DMS53 (cell line): ENCODE measurements at places on chromosomes 5 and 9.

DNA sequence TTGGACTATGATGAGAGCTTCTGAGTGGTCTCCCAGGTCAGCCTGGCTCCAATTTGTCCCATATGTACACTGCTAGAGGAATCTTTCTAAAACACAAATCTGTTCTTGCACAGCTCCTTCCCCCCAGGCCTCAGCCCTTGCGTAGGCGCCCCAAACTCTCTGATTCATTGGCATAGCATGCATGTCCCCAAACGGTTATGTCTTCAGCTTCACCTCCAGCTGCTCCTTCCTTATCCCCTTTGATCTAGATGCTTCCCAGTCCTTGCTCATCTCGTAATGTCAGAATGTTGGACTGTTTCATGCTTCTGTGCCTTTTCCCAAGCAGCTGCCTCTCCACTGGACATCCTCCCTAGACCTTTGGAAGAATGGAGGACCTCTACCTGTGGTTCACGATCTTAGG is 60.1 kb upstream of the BASP1 start:
- DNase-seq, result no peak

DNA sequence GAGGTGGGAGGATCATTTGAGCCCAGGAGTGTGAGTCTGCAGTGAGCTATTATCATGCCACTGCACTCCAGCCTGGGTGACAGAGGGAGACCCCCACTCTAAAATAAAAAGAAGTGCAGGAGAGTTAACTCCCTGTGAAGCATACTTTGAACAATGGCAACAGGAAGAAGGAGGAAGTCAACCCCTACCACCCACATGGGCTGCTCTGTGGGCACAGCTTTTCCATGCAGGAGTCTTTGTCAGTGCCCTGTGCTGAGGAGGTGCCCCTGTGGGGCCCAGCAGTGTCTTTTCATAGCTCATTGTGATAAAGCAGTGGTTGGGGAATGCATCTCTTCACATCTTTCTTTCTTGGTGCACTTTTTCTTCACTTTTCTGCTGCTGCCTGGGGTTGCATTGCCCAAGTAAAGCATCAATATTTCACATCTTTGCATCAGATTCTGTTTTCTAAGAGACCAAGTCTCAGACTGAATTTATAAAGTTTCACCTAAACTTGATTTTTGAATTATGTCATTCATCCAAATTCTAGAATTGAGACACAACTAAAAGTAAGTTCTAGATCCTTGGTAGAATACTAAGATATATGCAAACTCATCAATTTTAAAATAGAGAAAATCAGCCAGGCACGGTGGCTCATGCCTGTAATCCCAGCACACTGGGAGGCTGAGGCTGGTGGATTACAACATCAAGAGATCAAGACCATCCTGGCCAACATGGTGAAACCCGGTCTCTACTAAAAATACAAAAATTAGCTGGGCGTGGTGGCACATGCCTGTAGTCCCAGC is 316.6 kb downstream of the DNAH5 start:
- DNase-seq, result no peak

GRCh38 chr5:132813599-132814502 is 749 bp downstream of the SOWAHA start:
- peak; percentile 74 for DNase-seq

GRCh38 chr5:102700120-102700831 is 54.8 kb upstream of the PAM start:
- DNase-seq, result no peak

GRCh38 chr9:116100711-116101121 is 52.9 kb upstream of the PAPPA start:
- DNase-seq, result no peak

DNA sequence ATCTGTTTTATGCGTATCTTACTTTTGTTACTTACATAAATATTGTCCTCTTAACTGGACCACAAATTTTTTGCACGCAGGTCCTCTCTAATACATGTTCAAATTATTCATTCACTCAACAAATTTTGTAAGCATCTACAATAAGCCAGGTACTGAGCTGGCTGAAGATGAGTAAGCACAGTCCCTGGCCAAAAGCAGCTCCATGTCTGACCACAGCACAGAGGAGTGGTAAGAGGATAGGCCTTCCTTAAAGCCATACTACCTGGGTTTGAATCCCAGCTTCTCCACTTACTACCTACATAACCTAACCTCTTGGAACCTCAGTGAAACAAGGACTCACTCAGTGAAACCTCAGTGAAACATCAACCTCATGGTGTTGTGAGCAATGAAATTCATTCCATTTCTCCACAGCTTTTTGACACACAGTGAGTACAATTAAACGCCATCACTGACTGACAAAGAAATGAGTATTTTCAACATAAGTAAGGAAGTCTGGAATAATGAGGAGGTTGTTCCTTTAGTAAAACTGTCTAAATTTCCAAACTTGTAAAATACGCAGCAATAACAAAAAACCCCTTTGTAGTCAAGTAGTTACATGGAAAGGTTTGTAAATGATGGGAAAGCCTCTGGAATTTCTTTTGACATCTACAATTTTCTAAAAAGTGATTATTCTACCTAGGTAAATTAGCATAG is 15.0 kb downstream of the PTAR1 start:
- no peak for DNase-seq

DNA sequence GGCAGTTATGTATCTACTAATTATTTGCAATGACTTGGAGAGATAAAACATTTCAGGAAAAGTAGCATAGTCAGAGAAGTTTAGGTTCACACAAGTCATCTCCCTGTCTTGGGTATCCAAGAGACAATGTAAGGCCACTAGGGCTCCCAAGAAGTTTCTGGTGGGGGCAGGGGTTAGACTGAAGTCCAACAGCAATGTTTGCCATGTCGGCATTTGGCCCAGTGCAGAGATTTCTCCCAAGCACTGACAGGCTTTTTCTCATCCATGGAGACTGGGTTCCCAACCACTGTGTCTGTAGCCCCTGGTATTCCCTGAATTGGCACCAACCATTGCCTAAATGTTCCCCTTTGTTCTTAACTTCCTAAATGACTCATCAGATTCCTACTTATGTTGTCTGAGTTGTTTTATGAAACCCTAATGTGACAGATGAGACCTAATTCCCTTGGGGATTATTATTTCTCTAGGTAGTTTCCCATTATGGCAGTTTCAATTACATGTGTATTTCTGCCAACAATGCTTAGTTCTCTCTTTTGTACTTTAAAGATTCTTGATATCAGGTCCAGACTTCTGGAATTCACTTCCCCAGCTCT is 103.6 kb upstream of the EGFLAM start:
- DNase-seq, result no peak

GRCh38 chr9:33952066-33952465 is 96.6 kb downstream of the UBAP2 start:
- DNase-seq, result no peak

- DNase-seq, result peak; percentile 73
These were observed 122.9 kb upstream of the DAB2 start for GRCh38 chr5:39547553-39548154.

GRCh38 chr9:13266167-13266566 is 13.3 kb downstream of the MPDZ start:
- no peak for DNase-seq

- DNase-seq, result peak; percentile 64
These were observed 69.9 kb downstream of the MAMDC2 start for GRCh38 chr9:70113403-70114022.

GRCh38 chr9:87579781-87580541 is 82.3 kb downstream of the DAPK1 start:
- peak; percentile 38 for DNase-seq

DNA sequence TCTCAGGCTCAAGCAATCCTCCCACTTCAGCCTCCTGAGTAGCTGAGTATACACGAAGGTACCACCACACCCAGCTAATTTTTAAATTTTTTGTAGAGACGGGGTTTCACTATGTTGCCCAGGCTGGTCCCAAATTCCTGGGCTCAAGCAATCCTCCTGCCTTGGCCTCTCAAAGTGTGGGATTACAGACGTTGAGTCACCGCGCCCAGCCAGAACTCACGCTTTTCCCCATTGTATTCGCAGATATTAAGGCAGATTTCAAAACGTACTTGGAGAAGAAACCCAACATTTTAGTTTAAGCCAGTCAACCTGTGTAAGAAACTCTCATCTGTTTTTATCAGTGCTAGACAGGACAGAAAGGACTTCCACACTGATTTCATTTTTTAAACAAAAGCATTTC is 26.6 kb downstream of the COL23A1 start:
- DNase-seq, result no peak

- DNase-seq, result peak; percentile 11
These were observed 286.0 kb upstream of the DAP start for GRCh38 chr5:11047030-11047429.

GRCh38 chr5:148615644-148616275 is 38.6 kb downstream of the HTR4 start:
- DNase-seq, result peak; percentile 23

GRCh38 chr5:69050214-69050613 is 43.6 kb upstream of the SLC30A5 start:
- DNase-seq, result peak; percentile 60

GRCh38 chr9:3332802-3333201 is 193.0 kb downstream of the RFX3 start:
- no peak for DNase-seq

- no peak for DNase-seq
These were observed 2.3 kb upstream of the CSF2 start for GRCh38 chr5:132071338-132071707.

DNA sequence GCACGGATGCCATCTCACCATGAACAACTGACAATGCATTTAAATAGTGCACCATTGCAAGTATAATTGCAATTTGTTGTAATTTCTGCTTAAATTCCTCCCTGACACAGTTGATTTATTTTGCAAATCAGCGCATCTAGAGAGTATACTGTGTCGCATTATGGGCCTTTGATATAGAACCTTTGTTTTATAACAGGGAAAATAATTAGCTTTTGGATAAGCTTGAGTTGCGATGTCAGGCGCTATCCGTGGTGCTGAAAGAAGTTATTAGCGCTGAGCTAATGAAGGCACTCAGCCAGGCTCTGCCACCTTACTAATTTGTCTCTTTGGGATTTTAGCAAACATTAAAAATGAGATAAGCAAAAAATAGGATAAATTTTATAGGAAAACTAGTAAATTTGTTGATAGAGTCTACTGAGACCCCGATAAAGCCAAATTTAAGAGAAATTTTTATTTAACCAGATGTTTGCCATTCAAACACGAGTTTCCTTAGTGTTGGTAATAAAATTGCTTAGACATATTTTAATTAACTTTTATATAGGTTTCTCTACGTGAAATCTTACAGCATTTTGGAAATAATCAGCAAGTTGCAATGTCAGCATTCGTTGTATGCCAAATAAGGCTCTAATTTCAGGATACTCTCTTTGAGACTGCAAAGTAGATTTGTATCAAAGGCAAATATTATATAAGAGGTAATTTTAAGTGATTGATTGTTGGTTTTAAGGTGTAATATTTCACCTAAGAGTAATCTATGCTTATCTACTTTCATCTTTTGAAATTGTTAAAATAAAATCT is 355.5 kb downstream of the TLR4 start:
- peak; percentile 35 for DNase-seq

- DNase-seq, result peak; percentile 31
These were observed 288.8 kb downstream of the GLIS3 start for GRCh38 chr9:4011054-4011453.

- DNase-seq, result no peak
These were observed 366.0 kb downstream of the HINT1 start for GRCh38 chr5:130799015-130799414.

- DNase-seq, result no peak
These were observed 14.2 kb downstream of the TCERG1 start for GRCh38 chr5:146461319-146461718.

DNA sequence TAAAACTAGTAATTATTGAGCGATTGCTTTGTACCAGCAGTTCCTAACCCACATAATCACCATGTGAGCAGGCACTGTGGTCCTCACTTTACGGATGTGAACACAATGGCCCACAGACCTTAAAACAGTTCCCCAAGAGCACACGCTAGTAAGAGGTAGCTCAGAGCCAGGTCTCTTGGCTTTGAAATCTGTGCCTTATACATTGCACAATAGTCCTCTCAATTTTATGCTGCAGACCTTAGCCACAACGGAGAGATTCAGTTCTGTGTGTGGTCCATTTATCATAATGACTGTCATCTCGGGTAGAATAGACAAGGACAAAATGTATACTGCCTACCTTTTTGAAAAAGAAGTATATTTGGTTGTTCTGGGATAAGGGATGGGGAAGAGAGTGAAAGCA is 289.0 kb upstream of the ANKRD55 start:
- DNase-seq, result no peak
